ENCODE measurements at places on chromosomes 1 and 21.
A peak's percentile ranks its signal among the peaks of the same experiment; 100 is the strongest.

DNA sequence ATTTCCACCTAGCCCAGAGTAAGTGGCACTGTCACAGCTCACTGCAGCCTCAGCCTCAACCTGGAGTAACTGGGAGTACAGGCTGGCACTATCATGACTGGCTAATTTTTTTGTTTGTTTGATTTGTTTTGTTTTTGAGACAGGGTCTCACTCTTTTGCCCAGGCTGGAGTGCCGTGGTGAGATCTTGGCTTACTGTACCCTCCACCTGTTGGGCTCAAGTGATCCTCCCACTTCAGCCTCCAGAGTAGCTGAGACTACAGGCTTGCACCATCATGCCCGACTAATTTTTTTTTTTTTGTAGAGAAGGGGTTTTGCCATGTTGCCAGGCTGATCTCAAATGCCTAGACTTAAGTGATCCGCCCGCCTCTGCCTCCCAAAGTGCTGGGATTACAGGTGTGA, 2.5 kb downstream of the UCK2 start:
- no peak for DNase-seq

- DNase-seq, result no peak
Measured at GRCh38 chr1:111620441-111620971, 917 bp downstream of the RAP1A start.

DNA sequence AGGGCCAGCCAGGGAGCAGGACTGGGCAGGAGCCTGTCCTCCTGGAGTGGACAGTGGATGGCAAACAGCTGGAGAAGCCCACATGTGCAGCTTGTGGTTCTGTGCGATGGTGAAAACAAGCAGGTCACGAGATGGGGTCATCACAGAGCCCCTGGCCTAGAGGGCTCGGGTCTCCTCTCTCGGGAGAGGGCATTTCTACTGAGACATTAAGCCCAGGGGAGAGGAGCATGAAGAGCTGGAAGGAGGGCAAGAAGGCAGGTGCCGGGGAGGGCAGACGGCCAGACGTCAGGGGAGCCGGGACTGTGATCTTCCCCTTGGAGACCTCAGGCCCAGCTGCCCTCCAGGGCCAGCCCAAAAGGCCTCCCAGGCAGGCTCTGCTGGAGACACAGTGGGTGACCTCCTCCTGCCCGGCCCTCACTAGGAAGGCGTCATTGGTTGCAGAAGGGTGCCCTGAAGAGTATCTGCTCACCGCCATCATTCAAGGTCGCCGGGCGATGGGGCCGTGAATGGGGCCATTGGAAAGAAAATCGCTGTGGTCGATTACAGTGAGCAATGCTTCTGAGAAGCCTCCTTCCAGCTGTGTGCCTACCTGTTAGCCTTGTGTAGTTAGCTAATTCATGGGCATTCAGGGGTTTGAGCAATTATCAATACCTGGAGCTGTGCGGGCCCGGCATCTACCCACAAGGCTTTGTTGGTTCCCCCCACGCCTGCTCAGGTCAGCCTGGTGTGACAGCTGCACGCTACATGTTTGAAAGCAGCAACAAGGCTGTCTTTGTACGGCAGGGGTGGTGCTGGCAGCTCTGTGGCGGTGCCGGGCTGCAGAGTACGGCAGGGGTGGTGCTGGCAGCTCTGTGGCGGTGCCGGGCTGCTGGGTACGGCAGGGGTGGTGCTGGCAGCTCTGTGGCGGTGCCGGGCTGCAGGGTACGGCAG, 72.3 kb upstream of the ACTRT2 start:
- DNase-seq, result no peak

DNA sequence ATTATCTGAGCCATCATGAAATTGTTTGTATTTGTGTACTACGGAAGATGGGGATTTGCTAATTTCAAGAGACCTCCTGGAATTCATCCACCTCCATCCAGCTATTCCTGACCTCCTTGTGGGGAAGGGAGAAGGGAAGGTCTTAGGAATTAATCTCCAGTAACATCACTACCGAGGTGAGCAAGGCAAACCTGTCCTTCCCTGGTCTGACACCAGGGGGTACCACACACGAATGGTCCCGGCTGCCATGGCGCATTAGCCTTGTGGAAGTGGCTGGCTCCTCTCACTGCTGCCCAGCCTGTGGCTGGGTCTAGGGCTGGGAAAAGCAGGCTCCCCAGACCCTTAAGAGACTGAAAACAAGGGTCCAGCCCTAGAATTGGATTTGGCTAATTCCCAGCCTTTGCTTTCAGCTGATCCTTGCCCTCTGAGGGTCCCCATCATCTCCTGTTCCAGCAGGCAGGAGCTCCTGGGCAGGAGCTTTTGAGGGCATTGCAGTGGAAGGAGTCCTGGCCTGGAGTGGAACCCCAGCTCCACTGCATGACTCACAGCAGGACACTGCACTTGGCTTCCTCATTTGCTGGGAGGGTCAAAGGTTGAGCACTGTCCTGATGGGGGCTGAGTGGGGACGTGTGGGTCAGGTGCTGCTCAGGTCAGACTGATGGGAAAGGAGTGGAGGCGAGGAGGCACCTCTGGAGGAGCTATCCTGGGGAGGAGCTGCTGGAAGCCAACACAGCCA, 34.8 kb downstream of the RIMS3 start:
- no peak for DNase-seq

GRCh38 chr1:202697038-202697437, 13.2 kb downstream of the SYT2 start:
- no peak for DNase-seq

GRCh38 chr1:212606395-212607205, 2.0 kb upstream of the ATF3 start:
- no peak for DNase-seq

DNA sequence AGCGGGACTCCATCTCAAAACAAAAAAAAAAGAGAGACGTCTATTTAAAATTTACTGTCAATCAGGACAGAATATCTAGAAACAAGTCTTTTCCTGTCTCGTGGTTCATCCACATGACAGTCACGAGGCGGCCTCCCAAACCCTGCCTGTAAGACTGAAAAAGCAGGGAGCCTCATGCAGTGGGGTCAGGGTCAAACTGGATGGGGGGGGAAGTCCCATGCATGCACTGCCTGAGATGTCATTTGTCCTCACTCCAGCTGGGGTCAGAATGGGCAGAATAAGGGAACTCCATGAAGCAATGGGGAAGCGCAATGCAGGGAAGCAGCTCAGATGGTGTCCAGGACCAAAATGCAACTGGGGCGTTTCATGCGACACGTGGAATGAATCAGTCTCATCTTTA, 85.5 kb downstream of the PIK3CD start:
- DNase-seq, result no peak

DNA sequence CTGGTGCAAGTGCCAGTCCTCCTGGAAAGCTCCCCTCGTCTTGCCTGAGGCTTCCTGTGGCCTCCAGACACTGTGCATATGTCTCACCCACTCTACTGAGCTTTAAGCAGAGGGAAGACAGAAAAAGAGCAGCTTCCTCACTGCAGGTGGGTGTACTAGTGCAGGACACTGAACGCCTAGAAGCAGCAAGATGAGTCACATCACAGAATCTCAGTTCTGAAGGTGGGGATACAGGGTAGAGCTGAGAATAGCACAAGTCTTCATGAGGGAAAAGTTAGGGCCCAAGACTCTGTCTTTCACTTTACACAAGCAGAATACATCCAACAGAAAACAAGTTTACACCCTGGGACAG, 37.4 kb downstream of the PCAT6 start:
- DNase-seq, result no peak

- DNase-seq, result no peak
Measured at GRCh38 chr1:220827445-220828178, 40.9 kb downstream of the MTARC1 start.

DNA sequence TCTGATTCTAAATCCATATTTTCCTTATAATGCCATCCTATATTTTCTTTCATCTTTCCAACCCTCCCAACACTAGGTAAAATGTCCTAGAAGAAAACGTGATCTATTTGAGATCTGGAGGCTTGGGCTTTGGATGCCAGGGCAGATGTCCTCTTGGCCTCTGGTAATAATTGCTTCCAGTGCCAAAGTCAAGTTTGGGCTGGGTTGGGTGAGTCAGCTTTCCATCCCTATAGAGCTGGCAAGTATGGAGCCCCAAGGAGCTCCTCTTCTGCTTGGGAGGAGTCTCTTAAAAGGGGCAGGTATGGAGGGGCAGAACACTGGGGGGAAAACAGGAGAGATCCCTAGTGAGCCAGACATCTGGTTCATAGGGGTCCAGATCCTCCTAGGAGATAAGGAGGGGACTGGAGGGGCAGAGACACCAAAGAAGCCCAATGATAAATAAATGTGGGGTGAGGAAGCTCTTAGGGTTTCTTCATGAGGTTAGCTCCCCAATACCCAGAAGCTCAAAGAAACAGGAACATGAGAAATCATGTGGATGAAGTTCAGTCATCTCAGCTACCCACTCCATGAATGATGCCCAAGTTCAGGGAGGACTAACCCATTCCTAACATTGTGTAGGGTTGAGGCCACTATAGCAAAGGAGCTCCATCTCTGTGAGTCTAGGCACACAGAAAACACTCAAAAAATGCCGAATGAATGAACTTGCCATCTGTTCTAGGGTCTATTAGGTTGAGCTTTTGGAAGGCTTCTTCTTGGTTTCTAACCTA, 3.5 kb downstream of the C1orf116 start:
- DNase-seq, result no peak

GRCh38 chr21:43645136-43645891, 14.0 kb downstream of the HSF2BP start:
- DNase-seq, result peak; percentile 92

- DNase-seq, result no peak
Measured at GRCh38 chr1:179814546-179814838, 63.1 kb downstream of the TOR1AIP2 start.

DNA sequence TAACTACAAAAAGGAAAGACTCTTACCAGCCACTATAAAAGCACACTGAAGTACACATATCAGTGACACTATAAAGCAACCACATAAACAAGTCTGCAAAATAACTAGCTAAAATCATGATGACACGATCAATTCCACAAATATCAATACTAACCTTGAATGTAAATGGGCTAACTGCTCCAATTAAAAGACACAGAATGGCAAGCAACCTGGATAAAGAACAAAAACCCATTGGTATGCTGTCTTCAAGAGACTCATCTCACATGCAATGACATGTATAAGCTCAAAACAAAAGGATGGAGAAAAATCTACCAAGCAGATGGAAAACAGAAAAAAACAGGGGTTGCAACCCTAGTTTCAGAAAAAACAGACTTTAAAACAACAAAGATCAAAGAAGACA, 59.7 kb upstream of the LYPLAL1 start:
- no peak for DNase-seq

DNA sequence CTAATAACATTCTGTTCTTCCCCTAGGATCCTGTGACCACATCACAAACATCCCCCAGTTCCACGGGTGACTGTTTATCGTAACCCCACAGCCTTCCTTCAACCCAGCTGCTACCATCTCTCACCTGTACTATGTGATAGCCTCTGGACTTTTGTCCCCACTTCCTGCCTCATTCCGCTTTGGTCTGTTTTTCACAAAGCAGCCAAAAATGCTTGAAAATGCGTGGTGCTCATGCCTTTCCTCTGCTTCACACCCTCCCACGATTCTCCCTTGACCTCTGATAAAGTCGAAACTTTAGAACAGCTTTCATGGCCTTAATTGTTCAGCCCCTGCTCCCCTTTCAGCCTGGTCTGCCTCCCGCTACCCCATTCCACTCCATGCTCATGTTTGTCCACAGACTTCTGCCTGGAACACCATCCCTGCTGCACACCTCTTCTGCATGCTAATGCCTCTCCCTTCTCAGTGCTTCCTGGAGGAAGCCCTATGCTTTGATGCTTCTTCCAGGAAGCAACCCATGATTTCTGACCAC, 165.6 kb downstream of the PLPP3 start:
- no peak for DNase-seq

Data from right atrium auricular region (tissue), 2 donors.